AG09319 (cell line): ENCODE measurements at places on chromosomes 2 and 18.

GRCh38 chr2:49306925-49307324 lies 152.6 kb upstream of the FSHR start:
- no peak for DNase-seq

DNA sequence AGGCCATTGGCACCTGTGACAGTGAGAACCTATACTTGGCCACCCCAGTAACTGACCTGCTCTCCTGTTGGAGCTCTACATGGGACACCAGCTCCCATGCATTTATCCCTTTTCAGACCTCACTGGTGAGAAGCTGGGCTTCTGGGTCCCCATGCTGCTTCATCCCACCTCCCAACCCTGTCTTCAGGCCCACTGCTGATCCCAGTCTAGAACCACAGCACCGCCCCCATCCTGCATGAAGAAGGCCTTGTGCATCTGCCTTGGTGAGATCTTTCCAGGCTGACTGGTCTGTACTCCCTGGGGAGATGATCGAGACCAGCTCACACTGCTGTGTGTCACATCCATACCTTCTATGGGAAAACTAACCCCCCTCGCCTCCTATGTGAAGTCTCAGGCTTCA lies 22.7 kb downstream of the TTC32 start:
- DNase-seq: no peak

DNA sequence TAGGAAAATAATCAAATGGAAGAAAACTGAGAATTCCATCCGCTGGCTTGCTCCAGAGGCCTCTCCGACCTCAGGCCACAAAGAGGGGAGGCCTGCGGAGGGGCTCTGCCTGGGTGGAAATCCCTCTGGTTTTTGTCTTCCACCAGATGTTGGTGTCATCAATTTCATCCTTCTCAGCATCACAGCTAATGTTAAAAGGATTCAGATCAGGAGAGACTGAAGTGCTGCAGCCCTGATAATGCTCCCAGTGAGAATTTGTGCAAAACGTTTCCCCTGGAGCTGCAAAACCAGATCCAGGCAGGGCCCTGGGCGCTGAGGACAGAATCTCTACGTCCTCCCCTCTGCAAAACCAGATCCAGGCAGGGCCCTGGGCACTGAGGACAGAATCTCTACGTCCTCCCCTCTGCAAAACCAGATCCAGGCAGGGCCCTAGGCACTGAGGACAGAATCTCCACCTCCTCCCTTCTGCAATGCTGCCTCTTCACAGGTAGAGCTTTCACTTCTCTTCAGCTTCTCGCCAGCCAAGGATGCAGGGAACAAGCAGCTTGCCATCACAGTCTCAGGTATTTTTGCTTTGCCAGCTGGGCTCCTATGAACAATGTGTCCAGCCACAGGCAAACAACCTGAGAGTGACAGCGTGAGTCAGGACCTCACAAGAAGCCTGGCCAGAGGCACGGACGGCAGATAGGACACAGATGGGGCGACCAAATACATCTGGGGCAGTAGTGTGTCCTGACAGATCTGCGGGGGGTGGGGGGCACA lies 81.2 kb downstream of the TMEM18 start:
- no peak for DNase-seq

GRCh38 chr2:113166187-113166645 lies 7.6 kb upstream of the PSD4 start:
- no peak for DNase-seq

DNA sequence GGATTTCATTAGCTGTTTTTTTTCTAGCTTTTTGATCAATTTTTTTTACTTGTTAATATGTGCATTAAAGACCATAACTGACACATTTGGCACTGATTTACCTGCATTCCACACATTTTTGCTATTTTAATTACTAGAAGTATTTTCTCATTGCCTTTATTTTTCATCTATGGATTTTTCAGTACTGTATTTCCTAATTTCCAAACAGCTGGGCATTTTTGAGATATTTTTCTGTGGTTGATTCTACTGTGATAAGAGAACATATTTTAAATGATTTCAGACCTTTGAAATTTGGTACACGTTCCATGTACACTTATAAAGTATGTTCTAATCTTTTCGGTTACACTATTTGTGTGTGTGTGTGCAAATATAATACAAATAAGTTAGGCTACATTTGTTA lies 135.3 kb downstream of the PARD3B start:
- no peak for DNase-seq
